ENCODE measurements at places on chromosomes 3 and 15.
A peak's percentile ranks its signal among the peaks of the same experiment; 100 is the strongest.

- DNase-seq: no peak
Observed at GRCh38 chr3:161322781-161323568, 48.3 kb downstream of the SPTSSB start.

- DNase-seq: peak; percentile 99
Observed at GRCh38 chr15:84911879-84912660, 27.6 kb downstream of the SLC28A1 start.

DNA sequence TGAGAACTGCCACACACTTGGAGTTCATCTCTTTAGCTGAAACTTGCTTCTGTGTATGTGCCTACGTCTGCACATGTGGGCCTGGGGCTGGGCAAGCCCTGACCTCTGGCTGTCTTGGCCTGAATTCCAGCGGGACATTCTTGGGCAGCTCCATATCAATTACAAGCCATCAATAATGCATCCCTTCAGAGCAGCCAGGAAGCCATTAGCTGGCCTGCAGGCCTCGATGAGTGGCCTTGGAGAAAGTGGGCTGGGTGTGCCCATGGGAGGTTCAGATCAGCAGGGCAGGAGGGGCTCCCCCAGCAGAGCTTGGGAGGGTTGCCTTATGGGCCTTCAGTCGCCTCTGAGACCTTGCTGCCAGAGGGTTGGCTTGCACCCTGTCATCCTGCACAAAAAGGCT lies 124.1 kb downstream of the ETFA start:
- DNase-seq: no peak

DNA sequence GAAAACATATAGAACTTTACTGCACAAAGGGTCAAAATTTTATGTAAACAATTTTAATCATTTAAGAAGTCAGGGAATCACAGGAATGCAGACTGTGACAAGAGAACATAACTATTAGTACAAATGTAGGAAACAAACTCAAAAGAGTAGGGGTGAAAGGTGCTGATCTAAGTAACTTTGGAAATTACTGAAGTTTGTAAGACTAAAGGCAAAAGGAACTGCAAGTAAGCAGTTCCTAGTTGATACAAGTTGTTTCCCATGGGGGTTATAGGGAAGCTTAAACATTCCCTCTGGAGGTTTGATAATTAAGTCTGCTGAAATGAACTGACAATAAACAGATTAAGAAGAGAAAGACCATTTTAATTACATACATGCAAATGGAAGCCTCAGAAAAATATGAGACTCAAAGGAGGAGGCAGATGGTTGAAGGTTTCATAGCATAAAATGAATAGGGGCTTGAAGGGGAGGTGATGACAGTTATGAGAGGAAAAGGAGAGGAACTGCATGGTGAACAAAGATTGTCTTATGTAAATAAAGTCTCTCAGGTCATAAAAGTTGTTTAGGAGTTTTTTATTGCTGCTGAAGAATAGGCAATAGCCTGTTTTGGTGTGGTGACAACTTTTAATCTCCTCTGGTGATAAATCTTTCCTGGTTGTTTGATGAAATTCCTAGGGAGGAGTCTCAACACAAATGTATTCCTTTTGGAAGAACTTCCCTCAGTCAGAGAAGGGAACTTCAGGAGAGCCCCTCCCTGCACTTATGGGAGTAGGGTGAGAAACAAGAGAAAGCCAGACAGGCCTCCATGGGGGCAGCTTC lies 17.1 kb downstream of the SETMAR start:
- DNase-seq: peak; percentile 16

- no peak for DNase-seq
Observed at GRCh38 chr15:55197362-55197705, 593 bp upstream of the RSL24D1 start.

GRCh38 chr3:105101603-105102002 lies 265.1 kb upstream of the ALCAM start:
- no peak for DNase-seq

DNA sequence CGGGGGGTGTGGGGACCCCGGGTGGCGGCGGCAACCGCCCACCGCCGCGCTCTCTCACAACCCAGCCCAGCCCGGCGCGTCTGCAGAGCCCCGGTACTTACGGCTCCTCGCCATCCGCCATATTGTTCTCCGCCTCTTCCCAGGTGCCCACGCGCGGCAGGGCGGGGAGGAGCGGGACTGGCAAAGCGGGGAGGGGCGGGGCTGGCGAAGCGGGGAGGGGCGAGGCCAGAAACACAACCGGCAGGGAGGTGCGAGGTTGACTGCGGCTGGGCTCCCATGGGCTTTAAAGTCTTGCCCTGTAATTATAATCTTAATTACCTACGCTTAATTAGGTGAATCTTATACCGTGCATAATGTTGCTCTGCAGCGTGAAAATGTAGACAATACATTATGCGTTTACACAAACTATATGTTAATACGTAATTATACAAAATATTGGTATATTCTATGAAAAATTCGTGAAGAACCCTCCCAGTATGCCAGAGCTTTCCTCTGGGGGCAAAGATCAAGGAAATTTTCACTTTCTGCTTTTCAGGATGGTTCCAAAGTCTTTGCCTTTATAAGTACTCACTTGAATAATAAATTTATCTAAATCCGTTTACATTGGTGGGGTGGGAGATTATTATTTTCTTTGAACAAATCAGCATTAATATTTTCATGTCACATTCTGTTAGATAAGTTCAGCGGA lies at the start of gene UBA3:
Gene UBA3, minus strand, starts transcription at position 133 of the 688 bp plus-strand sequence. Its CDS starts 12 bp downstream, at position 121.
- peak; percentile 81 for DNase-seq

- DNase-seq: peak; percentile 16
Observed at GRCh38 chr3:172461530-172462138, 13.4 kb upstream of the GHSR start.

DNA sequence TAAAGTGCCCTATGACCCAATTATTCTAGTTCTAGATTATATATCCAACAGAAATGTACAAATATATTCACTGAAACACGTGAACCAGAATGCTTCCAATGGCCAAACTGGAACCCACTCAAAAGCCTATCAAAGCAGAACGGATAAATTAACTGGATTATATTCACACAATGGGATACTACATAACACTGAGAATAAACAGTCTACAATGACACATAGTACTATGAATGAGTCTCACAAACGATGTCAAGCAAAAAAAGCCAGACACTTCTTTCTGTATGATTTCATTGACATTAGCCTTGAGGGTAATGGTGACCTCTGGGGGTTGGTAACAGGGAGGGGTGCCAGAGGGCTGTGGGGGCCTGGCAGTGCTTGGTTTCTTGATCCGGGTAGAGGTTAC lies 50.9 kb upstream of the HACD2 start:
- no peak for DNase-seq

GRCh38 chr15:79296583-79296982 lies 14.1 kb downstream of the ANKRD34C start:
- no peak for DNase-seq

GRCh38 chr3:193665370-193665989 lies 72.5 kb downstream of the OPA1 start:
- peak; percentile 50 for DNase-seq

- DNase-seq: no peak
Observed at GRCh38 chr3:184237211-184237610, 7.8 kb downstream of the VWA5B2 start.

DNA sequence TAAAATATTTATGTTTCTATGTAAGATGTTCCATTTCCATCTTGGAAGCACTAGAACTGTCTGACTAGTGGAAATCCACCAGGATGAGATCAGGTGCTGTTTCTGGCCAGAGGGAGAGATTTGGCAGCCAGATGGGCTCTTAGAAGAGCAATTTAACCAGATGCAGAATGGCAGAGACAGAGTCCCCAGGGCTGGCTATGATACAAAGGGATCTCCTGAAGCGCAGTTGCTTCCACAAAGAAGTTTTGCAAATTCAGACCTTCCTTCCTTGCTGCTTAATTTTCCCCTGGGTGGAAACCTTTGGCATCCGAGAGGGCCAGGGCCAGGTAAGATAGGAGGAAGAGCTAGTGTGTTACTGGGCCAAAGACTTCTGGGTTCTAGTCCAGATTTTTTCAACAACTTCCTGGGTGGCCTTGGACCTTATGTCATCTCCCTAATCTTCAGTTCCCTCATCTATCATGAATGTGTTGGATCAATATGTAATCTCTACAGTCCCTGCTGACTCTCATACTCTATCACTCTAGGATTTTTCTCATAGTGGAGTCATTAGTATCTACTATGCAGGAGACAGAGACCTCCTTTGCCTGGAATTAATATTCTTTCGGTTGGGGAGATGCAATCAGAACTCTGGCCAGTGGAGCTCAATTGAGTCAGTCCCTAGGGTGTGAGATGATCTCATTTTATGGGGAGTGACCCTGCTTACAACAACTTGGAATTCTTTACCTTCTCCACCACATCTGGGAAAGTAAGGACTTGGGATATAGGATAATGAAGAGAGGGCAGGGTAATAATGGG lies 41.1 kb upstream of the NDUFB4 start:
- DNase-seq: peak; percentile 43

GRCh38 chr3:11613851-11614487 lies 29.7 kb downstream of the VGLL4 start:
- no peak for DNase-seq

DNA sequence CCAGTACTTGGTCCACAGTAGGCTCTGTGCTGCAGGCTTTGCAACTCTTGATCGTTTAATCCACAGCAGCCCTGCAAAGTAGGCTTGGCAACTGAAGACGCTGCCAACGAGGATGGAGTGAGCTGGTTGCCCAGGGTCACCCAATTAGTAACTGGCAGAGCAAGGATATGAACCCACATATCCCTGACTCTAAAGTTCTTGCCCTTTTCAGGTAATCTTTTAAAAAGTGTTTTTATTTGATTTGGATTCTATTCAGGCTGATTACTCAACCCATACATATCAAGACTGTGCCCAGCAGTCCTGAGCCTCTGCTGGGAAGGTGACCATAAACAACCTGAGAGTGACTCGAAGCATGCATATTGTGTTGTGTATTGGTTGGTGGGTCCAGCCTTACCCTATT lies 50.3 kb downstream of the PSMD6 start:
- DNase-seq: no peak

DNA sequence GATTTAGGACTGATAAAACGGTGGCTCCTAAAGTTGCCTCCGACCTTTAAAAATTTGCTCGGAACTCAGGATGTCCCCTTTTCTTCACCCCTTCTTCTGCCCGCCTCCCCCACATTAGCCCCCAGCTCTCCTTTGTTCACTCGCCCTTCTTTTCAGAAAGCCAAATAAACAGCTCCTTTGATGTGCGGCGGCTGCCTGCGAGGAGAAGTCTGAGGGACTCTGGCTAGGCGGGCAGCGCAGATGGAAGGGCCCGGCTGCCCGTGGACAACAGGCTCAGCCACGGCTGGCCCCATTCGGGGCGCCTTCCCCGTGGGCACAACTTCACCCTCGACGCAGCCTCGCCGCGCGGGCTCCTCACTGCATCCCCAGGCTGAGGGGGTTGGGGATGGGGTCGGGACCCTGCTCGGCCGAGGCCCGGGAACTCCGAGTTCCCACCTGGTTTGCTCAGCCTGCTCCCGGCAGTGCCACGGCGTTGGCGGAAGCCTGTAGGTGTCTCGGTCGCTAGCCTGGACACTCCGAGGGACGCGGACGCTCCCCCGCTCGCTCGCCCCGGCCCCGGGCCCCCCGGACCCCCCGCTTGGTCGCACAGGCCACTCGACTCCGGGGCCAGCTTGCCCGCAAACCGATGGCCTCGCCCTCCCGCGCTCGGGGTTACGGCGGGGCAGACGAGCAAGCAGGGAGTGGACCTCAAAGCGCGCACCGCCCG lies 897 bp upstream of the TLE3 start:
- no peak for DNase-seq

DNA sequence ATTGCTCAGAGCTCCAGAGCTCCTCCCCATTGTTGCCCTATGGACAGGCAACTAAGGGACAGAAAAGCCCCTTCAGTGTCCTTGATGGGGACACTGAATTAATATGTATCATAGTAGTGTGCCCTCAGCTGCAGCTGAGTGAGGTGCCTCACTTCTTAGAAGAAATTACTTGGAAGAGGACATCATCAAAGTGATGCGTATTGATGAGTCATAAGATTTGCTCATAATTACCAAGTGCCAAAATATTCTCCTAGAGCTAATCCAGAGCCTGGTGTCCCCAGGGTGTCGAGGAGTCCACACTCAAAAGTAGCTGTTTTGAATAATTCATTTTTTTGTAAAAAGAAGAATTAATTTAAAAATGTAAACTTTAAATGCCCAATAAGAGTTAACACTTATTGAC lies 200.7 kb upstream of the SEMA6D start:
- DNase-seq: peak; percentile 20

DNA sequence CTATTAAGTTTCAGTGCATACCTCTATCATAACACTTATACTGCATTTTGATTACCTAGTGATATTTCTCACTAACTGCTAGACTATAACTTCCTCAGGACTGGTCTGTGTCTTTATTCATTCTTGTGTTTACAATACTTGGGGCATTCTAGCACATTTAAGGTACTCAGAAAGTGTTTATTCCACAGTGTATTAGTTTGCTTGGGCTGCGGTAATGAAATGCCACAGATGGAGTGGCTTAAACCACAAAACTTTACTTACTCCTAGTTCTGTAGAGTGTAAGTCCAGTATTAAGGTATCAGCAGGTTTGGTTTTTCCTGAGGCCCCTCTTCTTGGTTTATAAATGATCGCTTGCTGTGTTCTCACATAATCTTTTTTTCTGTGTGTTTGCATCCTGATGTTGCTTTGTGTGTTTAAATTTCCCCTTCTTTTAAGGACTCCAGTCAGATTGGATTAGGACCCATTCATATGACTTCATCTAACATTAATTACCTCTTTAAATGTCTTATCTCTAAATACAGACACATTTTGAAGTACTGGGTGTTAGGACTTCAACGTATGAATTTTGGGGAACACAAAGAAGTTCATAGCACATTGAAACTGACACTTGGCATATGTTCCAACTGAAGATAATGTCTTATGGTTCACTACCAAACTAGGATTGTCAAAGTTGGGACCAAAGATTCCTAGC lies 23.9 kb downstream of the RNF111 start:
- DNase-seq: no peak

- no peak for DNase-seq
Observed at GRCh38 chr3:161291191-161291901, 70.2 kb downstream of the NMD3 start.
